COR-L47 (cell line): ENCODE measurements at places on chromosomes 2 and 18.

DNA sequence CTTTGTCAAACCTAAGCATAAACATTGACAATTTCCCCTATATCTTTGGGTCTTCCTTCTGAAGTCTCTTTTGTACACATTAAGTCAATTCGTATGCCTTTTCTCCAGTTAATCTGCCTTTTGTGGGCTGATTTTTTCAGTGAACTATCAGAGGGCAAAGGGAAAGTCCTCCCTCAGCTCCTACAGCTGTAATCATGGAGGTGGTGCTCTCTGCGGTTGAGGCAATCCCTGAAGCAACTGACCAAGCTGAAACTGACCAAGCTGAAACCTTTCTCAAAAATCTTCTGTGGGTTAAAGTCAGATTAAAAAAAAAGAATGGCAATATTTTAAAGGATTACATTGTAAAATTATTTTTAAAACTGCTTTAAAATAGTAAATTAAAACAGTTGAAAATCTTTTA lies 105.8 kb upstream of the DNAJC10 start:
- no peak for DNase-seq

GRCh38 chr18:26233208-26233607 lies 7.0 kb downstream of the TAF4B start:
- no peak for DNase-seq

DNA sequence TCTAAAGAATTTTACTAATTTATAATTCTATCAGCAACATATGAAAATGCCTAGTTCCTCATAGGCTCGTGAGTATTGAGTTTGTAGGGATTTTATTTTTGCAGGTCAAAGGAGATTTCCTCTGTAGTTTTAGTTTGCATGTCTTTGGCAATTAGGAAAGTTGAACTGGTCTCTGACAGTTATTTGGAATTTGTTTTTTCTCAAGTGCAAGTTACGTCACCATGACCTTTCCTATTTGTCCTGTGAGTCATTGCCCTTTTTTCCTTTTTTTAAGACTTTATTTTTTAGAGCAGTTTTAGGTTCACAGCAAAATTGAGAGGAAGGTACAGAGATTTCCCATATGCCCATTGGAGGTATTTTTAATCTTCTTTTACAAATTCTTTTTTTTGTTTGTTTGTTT lies 29.0 kb downstream of the RAMP1 start:
- no peak for DNase-seq

DNA sequence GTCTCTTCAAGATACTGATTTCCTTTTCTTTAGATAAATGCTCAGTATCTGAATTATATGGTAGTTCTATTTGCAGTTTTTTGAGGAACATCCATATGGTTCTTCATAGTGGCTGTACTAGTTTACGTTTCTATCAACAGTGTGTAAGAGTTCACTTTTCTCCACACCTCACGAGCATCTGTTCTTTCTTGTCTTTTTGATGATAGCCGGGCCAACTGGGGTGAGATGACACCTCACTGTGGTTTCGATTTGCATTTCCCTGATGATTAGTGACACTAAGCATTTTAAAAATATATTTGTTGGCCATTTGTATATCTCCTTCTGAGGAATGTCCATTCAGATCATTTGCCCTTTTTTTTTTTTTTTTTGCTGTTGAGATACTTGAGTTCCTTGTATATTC lies 458.8 kb downstream of the SETBP1 start:
- DNase-seq = no peak

DNA sequence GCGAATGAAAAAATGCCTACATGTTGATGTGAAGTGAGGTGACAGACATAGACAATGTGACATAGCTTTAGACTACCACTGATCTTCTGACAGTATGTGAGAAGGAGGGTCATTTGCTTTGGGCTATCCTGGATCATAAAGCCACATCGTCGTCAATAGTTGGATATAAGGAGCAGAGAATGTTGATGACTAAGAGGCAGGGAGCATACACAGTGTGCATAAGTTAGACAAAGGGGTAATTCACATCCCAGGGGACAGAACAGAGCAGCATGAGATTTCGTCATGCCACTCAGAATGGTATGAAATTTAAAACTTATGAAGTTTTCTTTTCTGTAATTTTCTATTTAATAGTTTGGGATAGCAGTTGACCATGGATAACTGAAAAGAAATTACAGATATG lies 403.2 kb downstream of the DSC3 start:
- DNase-seq = no peak

GRCh38 chr2:171741189-171741588 lies 53.9 kb downstream of the DYNC1I2 start:
- no peak for DNase-seq

DNA sequence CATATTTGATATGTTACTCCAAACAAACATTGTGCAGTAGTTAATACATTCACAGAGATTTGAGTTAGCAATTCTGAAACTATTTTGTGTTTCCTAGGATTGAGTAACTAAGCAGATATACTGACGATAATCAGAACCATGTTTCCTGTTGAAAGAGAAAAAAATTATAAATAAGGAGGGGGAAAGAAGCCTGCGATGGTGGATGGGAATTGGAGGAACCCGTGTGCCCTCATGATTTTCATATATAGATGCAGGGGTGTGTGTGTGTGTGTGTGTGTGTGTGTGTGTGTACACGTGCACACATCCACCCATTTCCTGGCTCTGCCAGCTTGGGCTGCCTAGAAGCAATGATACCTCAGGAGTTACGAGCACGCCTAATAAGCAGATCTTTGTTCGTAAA lies 56.9 kb downstream of the LPIN2 start:
- DNase-seq = no peak

- no peak for DNase-seq
Measured at GRCh38 chr18:4638680-4639079, 183.6 kb upstream of the DLGAP1 start.

GRCh38 chr2:45042401-45042800 lies 33.1 kb upstream of the SIX2 start:
- DNase-seq = no peak

- no peak for DNase-seq
Measured at GRCh38 chr18:35938562-35938961, 33.9 kb upstream of the RMP24 start.

GRCh38 chr2:144780983-144781382 lies 261.1 kb upstream of the ZEB2 start:
- DNase-seq = no peak

GRCh38 chr18:10202845-10203321 lies 251.6 kb upstream of the APCDD1 start:
- no peak for DNase-seq

DNA sequence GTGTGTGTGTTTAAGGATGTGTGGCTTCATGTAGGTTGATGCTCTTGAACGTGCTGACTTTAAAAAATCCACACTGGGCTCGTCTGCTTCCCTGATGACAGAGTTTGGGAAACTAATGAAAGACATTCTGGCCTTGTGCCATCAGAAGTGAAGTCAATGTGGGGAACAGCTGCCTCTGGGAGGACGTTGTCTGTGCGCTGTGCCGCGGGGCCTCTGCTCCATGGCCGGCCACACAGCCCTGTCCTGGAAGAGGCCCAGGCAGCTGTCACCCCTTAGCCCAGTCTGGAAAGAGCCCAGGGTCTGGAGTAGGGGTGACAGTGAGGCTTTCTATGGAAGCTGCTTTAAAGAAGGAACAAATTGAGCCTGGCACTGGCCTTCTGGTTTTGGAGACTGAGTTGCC lies 155.8 kb downstream of the SH3RF3 start:
- no peak for DNase-seq

DNA sequence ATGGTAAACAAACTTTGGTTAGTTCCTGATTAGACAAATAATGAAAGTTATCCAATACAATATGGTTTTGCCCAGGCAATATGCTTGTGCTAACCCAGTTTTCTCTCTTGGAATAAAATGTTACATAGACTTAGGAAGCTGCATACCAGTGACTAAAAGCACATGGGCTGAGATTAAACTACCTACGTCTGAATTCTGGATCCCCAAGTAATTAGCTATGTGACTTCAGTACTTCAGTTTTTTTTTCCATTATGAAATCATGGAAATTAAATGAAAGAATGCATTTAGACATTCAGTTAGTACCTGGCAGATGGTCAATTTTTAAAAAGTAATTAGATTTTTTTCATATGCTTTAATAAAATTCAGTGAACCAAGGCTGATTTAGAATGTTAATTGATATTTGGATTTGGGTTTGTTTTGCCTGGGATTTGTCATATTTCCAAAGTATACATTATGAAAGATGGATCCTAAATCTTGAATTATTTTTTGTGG lies 213.9 kb downstream of the PTH2R start:
- no peak for DNase-seq

DNA sequence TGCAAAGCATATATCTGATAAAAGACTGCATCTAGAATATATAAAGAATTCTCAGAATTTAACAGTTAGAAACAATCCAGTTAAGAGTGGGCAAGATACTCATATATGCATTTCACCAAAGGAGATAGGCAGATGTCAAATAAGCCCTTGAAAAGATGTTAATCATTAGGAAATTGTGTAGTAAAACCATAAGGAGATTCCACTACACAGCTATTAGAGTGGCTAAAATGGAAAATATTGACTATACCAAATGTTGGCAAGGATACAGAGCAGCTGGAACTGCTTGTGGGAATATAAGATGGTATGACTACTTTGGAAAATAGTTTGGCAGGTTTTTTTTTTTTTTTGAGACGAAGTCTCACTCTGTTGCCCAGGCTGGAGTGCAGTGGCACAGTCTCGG lies 59.5 kb downstream of the CAB39 start:
- DNase-seq = no peak

DNA sequence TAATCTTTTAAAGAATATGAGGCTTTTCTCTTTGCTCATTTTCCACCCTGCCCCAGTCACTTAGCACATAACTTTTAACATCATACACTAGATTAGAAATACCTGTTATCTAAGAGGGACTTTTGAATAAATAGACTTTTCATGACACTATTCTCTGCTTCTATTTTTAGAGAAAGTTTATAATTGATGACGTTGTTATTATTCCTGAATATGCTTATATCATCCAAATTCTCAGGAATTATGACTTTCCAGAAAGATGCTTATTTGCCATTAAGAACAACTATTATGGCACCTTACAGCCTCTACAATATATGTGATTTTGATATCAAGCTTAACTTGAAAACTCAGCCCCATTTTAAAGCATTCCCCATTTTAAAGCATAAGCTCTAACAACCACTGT lies 11.4 kb downstream of the TMEFF2 start:
- DNase-seq = no peak

DNA sequence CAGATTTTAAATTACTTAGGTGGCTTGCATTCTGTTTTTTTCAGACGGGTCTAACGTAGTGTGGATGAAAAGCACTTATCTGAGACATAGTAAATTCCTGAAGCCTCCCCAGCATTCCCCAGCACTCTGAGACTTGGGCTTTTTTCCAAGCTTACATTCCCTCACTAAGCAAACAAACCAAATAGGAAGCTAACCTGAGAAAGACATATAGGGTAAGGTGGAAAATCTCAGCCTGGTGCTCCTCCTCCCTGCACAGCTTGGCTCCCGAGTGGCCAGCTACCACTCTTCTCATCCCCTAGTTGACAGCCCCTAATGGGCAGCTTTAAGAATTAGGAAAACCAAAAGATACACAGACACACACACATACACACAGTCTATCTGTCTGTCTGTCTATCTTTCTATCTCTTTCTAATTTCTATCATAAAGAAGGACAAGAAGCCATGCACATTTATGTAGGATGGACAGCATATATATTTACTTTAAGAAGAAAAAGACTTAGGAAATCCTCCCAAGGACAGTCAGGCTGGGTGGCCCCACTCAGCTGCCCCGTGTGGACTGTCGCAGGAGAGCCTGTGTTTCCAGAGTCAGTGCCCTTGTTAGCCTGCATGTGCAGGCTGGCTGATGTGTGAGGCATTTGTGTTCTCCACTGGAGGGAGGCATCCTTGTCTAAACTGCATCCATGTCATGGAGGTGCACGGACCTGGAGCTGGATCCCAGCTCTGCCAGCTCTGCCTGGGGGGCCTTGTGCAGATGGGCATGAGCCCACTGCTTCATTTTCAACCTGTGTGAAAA lies 8.2 kb downstream of the CNNM3 start:
- DNase-seq = no peak

GRCh38 chr2:188898261-188898660 lies 75.9 kb upstream of the COL3A1 start:
- DNase-seq = no peak

DNA sequence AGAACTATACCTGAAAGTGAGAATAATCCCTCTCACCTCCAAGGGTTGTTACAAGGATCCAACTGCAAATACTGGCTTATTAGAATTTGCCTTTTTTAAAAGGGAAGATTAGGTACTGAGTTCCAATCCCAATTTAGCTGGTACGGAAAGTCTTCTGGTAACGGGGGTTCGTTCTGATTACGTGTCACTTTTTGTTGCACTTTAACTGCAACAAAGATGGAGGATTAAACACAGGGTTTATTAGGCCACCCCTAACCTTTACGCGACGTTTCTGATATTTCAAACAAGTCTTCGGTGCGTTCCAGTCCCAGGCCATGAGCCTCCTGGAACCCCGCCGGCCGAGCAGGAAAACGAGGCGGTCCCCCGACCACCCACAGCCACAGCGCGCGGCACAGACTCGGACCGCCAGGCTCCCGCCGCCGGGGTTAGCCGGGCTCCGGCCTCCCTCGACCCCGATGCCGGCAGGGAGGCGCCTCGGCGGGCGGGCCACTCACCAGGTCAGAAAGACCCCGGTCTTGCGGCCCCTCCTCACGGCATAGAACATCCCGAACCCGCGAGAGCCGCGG lies 411 bp downstream of the RNASEH1 start:
- no peak for DNase-seq

GRCh38 chr2:242075168-242075567 lies 205.6 kb downstream of the RTP5 start:
- DNase-seq = no peak

DNA sequence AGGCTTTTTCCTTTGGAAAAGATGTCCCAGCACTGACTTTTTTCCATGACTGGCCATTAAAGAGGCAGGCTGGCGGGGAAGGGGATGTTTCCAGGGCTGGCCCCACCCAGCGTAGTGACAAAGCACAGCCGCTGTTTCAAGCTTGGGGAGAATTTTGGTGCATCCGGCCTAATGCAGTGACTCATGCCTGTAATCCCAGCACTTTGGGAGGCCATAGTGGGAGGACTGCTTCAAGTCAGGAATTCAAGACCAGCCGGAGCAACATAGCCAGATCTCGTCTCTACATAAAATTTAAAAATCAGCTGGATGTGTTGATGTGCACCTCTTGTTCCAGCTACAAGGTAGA lies 78.0 kb upstream of the SH3BP4 start:
- DNase-seq = no peak

- DNase-seq = no peak
Measured at GRCh38 chr2:206955253-206955652, 15.9 kb downstream of the CPO start.

- no peak for DNase-seq
Measured at GRCh38 chr18:58545338-58546296, 83.3 kb downstream of the ALPK2 start.
